ENCODE measurements at places on chromosomes 1 and 21.

DNA sequence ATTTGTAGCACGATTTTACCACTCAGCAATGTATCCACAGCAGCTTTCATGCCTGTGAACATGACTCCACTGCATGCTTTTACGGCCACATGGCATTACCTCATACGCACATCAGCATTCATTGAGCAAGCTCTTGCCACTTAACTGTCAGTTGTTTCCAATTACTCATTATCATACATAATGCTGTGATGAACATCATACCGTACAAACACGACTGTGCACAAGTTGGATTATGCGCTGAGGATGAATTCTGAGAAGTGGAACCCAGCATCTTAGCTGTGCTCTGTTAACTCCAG, 9.6 kb downstream of the UMODL1 start:
- no peaks in the 10 kb centered on the region for H3K4me1 ChIP-seq
- H3K27me3 ChIP-seq: no peaks in the 10 kb centered on the region
- H3K36me3 ChIP-seq: no peaks in the 10 kb centered on the region
- no peak overlapping the region for H3K4me3 ChIP-seq
- no peak overlapping the region for H3K27ac ChIP-seq

GRCh38 chr21:32056791-32057190, 184.0 kb downstream of the HUNK start:
- no peak overlapping the region for H3K27ac ChIP-seq
- no peaks in the 10 kb centered on the region for H3K27me3 ChIP-seq
- DNase-seq: no peak
- no peak overlapping the region for H3K4me3 ChIP-seq

DNA sequence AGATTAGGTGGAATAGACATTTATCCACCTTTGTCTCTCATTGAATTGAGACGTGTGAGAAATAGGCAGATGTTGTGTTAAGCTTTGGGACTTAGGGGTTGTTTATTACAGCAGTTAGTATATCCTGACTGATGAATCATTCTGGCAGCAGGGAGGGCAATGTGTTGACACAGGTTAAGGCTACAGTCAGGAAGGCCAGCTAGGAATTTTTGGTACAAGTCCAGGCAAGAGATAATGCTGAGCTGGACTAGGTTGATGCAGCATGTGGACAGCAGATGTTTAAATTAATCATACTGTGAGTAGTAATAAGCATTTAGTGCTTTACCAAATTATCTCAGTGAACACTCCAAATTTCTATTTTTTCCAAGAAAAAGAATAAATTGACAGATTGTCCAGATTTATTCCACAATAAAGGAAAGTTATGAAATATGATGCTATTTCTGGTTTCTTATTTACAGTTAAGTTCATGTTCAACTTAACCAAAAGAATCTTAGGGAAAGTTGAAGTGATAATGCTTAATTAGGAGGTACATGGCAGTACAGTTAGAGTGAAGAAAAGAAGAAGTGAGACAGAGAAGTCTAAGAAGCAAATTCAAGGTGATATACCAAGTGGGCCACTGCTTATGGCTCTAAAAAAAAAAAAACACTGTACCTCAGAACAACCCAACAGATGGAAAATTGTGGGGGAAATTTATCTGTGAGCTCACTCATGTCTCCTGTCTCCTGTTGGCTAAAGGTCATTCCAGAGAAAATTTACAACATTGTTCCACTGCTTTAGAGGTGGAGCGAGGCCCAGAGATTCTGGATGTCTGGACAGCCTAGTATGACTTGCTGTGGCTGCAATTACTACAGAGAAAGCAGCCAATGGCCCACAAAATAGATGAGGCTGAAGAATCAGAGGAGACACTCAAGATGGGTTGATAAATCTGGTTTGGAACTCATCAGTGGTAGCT, 102.7 kb upstream of the C21orf91 start:
- DNase-seq: no peak
- H3K27ac ChIP-seq: no peak overlapping the region
- H3K36me3 ChIP-seq: no peaks in the 10 kb centered on the region
- H3K27me3 ChIP-seq: no peaks in the 10 kb centered on the region
- no peak overlapping the region for H3K4me3 ChIP-seq

- DNase-seq: no peak
- no peak overlapping the region for H3K27ac ChIP-seq
- peaks cover 71% of the 10 kb centered on the region for H3K4me1 ChIP-seq
- peak overlapping the region; percentile 80 for H3K4me3 ChIP-seq
- peaks cover 35% of the 10 kb centered on the region for H3K36me3 ChIP-seq
- H3K27me3 ChIP-seq: no peaks in the 10 kb centered on the region
These were observed 1.8 kb downstream of the CYB561D1 start for GRCh38 chr1:109495738-109496137.

GRCh38 chr21:33069994-33070743, at the start of gene OLIG1:
Gene OLIG1, plus strand, starts transcription at chr21:33070141. Its CDS starts 106 bp downstream, at chr21:33070247.
- H3K4me3 ChIP-seq: no peak within 1 kb of the TSS
- peaks cover 49% of the 10 kb centered on the region for H3K27me3 ChIP-seq
- no peak for DNase-seq
- H3K4me1 ChIP-seq: peaks cover 22% of the 10 kb centered on the region
- H3K27ac ChIP-seq: no peak within 1 kb of the TSS
- no peaks in the 10 kb centered on the region for H3K36me3 ChIP-seq

- no peaks in the 10 kb centered on the region for H3K36me3 ChIP-seq
- H3K4me3 ChIP-seq: no peak overlapping the region
- H3K4me1 ChIP-seq: no peaks in the 10 kb centered on the region
- H3K27ac ChIP-seq: no peak overlapping the region
These were observed 11.8 kb downstream of the NOS1AP start for GRCh38 chr1:162081316-162081715.

- H3K27me3 ChIP-seq: no peaks in the 10 kb centered on the region
- peak overlapping the region; percentile 94 for H3K27ac ChIP-seq
- DNase-seq: peak; percentile 87
- peaks cover 49% of the 10 kb centered on the region for H3K4me1 ChIP-seq
These were observed 838 bp downstream of the CCDC28B start for GRCh38 chr1:32201011-32201855.

DNA sequence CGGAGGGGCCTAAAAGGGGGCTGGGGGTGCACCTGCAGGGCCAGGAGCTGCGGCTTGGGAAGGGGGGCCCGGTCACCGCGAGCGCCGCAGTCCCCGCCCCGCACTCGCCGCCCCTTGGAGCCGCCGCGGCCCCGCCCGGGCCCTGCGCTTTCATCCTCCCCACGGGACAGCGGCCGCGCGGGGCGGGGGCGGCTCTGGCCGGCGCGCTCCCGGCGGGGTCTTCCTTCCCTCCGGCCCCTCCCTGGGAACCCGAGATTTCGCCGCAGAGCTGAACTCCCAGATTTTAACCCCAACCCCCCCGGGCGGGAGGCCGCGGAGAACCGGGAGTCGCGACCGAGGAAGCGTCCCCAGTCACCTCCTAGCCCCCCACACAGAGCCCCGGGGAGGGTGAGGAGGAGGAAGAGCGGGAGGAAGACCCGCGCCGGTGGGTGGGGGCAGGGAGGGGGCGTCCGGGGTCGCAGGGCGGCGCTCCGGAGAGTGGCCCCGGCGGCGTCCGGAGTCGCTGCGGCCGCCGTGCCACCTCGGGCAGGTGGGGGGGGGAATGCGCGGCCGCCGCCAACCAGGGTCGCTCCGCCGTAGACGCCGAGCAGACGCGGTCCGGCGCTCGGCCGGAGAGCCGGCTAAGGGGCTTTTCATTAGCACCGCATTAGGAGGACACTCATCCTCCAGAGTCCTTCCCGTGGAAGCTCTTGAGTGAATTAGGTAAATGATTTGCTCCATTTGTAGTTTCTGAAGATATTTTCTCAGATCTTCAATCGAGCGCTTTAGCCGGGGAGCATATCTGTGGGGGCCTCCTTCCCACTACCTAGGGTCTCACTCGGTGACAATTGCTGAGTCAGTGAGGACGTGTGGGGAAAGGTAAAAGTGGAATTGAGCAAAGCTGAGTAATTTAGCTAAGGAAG, 31.6 kb upstream of the NFIA start:
- peaks cover 36% of the 10 kb centered on the region for H3K27me3 ChIP-seq
- peaks cover 38% of the 10 kb centered on the region for H3K4me1 ChIP-seq
- no peak overlapping the region for H3K27ac ChIP-seq
- H3K36me3 ChIP-seq: no peaks in the 10 kb centered on the region
- no peak for DNase-seq

- no peaks in the 10 kb centered on the region for H3K27me3 ChIP-seq
- no peaks in the 10 kb centered on the region for H3K4me1 ChIP-seq
- DNase-seq: no peak
- no peak overlapping the region for H3K4me3 ChIP-seq
These were observed 67.7 kb downstream of the MPZL1 start for GRCh38 chr1:167789501-167789900.

- H3K36me3 ChIP-seq: no peaks in the 10 kb centered on the region
- H3K4me3 ChIP-seq: no peak overlapping the region
- no peak for DNase-seq
- peaks cover 5% of the 10 kb centered on the region for H3K4me1 ChIP-seq
- no peaks in the 10 kb centered on the region for H3K27me3 ChIP-seq
- no peak overlapping the region for H3K27ac ChIP-seq
These were observed 23.8 kb upstream of the ECE1 start for GRCh38 chr1:21313886-21314721.

DNA sequence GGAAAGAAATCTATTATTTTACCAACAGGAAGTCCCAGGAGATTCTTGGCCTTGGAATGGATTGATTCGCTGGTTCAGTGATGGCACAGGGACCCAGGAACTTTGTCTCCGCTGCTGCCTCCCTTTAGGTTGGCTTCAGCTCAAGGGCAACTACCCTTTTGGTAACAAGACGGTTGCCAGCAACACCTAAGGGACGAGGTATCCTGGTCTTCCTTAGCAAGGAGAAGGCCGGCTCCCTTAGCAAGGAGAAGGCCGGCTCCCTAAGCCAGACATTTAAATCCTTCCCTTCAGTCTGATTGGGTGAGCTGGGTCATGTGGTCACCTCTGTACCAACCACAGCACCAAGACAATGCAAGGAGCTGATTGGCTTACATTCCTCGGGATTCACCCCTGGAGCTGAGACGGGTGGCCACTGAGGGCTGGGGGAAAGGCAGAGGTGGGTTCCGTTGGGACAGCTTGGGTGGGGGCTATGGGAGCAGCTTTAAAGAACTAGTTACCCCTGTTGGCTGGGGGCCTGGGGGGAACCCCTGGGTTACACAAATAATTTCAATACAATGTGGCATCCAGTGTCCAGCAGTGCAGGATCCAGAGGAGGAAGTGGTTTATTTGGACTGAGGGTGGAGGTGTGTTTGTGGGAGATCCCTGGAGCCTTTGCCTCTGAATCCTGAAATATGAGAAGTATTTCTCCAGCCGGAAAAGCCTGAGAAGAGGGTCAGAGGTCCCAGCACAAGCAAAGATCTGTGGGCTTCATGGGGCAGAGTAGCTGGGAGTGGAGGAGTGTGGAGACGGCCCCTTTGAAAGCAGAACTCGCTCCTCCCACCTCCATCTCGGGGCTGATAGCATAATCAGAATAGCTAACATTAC, 20.7 kb upstream of the CLIC4 start:
- H3K4me3 ChIP-seq: no peak overlapping the region
- DNase-seq: no peak
- no peaks in the 10 kb centered on the region for H3K27me3 ChIP-seq
- no peak overlapping the region for H3K27ac ChIP-seq

- DNase-seq: peak; percentile 92
- H3K27me3 ChIP-seq: no peaks in the 10 kb centered on the region
- peak overlapping the region; percentile 86 for H3K27ac ChIP-seq
These were observed 9.1 kb downstream of the ITGB2 start for GRCh38 chr21:44911384-44912157.

Data from CD4-positive, CD25-positive, alpha-beta regulatory T cell (primary cell).